ENCODE measurements at places on chromosomes 1 and 21. TPM values are rescaled to one million over a fixed set of nuclear protein-coding genes. Genes with fewer than 3 reads are reported as not detected.

The DCST1 gene
- 0.06 TPM for total RNA-seq

The FCRLB gene
- total RNA-seq: 1.6 TPM

The B3GALT5 gene
- 0.14 TPM for total RNA-seq

The OR2W3 gene
- total RNA-seq: not detected

The DDAH1 gene
- 9.0 TPM for total RNA-seq

The EPHA8 gene
- total RNA-seq: 0.04 TPM

The CFHR2 gene
- not detected for total RNA-seq

The LCE2B gene
- not detected for total RNA-seq

The GPR37L1 gene
- total RNA-seq: 0.18 TPM

The RPTN gene
- total RNA-seq: not detected

The GPX7 gene
- not detected for total RNA-seq

The AGT gene
- 0.13 TPM for total RNA-seq

The SLFNL1 gene
- total RNA-seq: 0.02 TPM

The ATP1A2 gene
- total RNA-seq: 0.08 TPM

The USH2A gene
- under 0.01 TPM for total RNA-seq

The NENF gene
- 113 TPM for total RNA-seq

The MYBPHL gene
- total RNA-seq: not detected

The KLHDC8A gene
- 0.74 TPM for total RNA-seq

The SH3BGRL3 gene
- total RNA-seq: 143 TPM

The SFN gene
- total RNA-seq: 543 TPM

The CLIC6 gene
- 0.09 TPM for total RNA-seq

The FCRL5 gene
- not detected for total RNA-seq

The NR1I3 gene
- total RNA-seq: not detected

The MCOLN3 gene
- total RNA-seq: 2.8 TPM

The SELP gene
- not detected for total RNA-seq

The RHBDL2 gene
- 2.3 TPM for total RNA-seq
